Fibroblast of skin of back (primary cell): ENCODE measurements at places on chromosomes 12 and 14.
A peak's percentile ranks its signal among the peaks of the same experiment; 100 is the strongest.

- DNase-seq, result peak; percentile 69
Observed at GRCh38 chr14:103527408-103528145, 1.4 kb upstream of the TRMT61A start.

DNA sequence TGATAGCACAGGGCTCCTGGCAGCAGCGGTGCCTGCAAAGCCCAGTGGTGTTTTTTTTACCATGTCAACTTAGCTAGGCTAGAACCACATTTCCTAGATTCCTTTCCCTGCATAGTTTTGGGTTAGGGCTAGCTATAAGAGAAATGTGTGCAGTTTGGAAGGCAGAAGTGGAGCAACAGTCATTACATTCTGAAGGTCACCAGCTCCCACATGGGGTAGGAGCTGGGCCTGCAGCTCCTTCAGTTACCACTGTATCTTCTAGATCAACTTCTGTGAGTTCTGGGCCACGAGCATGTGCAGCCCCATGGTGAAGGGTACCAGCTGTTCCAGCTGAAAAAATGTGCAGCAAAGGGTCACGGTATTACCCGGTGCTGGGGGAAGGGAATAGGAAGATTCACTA, 2.3 kb upstream of the SLC25A3 start:
- no peak for DNase-seq

GRCh38 chr12:4506430-4506829, 32.3 kb upstream of the RAD51AP1 start:
- DNase-seq, result no peak

DNA sequence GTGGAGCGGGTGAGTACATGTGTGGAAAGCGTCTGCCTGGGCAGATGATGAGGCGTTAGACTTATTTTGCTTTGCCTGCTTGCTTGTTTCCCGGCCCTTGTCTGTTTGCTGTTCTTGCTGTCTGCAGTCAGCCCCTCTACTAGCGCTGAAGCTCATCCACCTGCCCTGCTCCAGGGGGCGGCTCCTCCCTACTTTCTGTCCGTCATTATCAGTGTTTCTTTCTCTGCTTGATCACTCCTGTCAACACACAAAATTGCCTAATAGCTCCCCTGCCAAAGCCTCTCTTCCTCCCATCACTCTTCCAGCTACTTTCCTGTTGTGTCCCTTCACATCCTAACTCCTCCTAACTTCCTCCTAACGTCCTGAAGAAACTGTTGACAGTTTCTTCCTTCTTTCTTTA, 34.9 kb upstream of the GALNT8 start:
- DNase-seq, result no peak

GRCh38 chr12:24911271-24911791, 37.6 kb downstream of the BCAT1 start:
- DNase-seq, result peak; percentile 96

- DNase-seq, result no peak
Observed at GRCh38 chr14:77892381-77892871, 92.5 kb downstream of the ADCK1 start.

DNA sequence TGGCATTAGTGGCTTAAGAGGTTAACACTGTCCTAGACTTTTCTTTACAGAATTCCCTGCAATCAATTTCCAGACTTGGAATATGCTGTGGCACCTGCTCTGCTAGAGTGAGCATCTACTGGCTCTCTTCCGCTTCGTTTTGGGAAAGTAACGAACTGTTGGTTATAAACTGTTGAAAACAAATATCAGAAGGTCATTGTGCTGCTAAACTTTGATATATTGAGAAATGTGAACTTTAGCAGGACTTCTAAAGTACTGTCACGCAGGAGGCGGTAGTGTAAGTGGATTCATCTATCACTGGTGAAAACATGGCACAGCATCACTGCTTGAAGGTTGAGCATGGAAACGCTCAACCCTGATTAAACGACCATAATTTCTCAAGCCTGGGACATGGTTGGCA, 348.9 kb downstream of the FLRT2 start:
- DNase-seq, result no peak

- DNase-seq, result peak; percentile 33
Observed at GRCh38 chr12:64390275-64390851, at the start of gene C12orf56. C12orf56 (minus strand) TSS chr12:64390758; CDS start chr12:64390565, 193 bp downstream.

- no peak for DNase-seq
Observed at GRCh38 chr12:28232211-28232928, 42.1 kb downstream of the CCDC91 start.

- peak; percentile 88 for DNase-seq
Observed at GRCh38 chr12:6927379-6928021, at the start of gene ATN1. ATN1 (plus strand) TSS chr12:6927959; CDS start chr12:6934002, 6,043 bp downstream.

- DNase-seq, result no peak
Observed at GRCh38 chr12:68236421-68237059, 10.9 kb upstream of the IL26 start.

DNA sequence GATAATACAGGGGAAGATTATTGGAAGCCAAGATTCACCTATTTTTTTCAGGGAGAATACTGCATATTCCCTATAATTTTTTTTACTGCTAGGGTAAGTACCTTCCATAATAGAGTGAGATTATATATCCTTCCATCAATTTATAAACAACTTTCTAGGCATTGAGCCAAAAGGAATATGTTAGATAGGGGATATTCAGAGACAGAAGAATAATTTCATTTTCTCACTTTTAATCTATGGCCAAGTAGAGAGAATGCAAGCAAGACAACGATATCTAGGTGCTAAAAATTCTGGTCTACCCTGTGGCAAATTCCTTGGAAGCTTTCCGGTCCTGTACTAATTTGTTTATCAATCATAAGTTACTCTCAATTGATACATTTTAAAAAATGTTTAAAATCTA, 69.7 kb upstream of the STAC3 start:
- DNase-seq, result no peak

DNA sequence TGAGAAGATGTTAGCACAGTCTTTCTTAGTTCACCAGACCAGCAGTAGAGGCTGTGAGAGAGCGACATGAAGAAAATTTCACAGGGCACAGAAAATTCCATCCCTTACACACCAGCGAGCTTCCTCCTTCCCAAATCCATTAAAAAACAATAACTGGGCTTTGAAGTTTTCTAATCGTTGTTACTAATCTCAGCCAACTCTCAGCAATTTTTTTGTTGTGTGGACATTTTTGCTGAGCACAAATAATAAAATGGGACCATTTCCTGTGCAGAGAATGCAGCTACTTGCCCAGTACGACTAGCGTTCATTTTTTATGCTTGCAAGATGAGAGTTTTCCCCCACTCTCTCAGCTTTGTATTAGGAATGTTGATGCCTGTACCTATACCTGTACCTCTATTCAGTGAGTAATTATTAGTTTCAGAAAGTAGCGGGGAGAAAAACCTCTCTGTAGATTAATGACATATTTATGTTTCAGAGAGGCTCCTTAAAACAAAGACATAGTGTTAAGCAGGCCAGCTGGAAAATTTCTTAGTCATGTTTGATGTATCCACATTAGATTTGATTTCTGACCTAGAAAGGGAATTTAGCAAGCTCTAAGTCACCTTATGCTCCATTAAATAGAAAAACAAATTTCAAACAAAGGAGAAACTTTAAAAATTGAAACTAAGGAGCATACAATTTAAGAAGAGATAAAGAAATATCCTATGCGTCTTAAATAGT, 146.5 kb downstream of the SRGAP1 start:
- DNase-seq, result no peak

- no peak for DNase-seq
Observed at GRCh38 chr14:103539056-103539825, 10.2 kb downstream of the TRMT61A start.

GRCh38 chr12:12671850-12672660, 23.9 kb downstream of the GPR19 start:
- peak; percentile 76 for DNase-seq

DNA sequence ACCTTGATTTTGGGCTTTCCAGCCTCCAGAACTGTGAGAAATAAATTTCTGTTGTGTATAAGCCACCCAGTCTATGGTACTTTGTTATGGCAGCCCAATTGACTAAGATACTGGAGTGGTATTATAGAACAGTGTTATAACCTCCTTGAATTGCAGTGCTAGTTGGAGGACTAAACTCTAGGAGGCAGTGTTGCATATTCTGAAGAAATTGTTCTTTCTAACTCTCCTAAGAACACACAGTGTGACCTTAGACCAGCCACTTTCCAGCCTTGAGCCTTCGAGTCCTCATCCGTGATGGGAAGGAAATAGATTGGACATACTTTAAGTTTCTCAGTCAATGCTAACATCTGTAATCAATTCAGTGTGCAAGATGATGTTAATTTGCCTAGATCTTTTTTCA, 22.4 kb upstream of the LRRC10 start:
- no peak for DNase-seq

DNA sequence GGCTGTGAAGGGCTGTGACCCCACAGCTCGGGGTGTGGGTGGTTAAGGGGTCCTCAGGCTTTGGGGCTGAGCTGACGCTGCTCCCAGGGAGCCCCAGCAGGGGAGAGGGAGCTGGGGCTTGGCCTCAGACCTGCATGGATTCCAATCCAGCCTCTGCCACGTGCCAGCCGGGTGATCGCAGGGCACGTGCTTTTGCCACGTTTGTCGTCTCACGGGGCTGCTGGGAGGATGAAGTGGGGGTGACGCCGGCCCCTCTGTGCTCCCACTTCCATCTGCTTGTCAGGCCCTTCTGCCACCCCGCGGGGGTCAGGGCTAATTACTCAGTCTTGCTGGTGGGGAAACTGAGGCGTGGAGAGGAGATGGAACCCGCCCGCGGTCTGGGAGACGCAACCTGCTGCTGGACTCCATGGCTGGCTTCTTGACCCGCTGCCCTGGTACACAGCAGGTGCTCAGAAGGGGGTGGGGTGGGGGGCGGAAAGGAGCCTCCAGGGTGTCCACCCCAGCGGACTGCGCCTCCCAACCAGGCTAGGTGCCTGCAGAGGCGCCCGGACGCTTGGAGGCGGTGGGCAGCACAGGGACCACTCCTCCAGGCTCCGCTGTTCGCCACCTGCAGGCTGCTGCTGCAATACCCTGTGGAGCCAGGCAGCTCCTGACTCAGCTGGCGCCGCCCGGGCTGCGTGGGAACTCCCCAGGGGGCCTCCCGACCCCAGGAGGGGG, 36.4 kb upstream of the PRIMA1 start:
- no peak for DNase-seq

DNA sequence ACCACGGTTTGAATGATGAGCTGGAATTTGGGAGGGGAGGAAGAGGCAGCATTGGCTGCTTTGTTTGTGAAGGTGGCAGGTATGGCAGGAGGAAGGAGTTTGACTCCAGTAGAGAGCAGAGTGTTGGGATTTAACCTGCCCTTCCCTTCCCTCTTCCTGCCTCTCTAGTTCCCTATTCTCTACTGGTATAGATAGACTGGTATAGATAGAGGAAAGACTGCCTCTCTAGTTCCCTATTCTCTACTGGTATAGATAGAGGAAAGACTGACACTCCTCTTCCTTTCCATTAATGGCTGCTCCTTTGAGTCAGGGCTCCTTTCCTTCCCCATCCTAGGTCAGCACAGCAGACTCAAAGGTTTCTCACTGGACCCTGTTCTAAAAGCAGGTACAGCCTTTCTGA, 8.4 kb upstream of the SYCP3 start:
- no peak for DNase-seq

- DNase-seq, result no peak
Observed at GRCh38 chr12:130322263-130322662, 15.4 kb upstream of the PIWIL1 start.

DNA sequence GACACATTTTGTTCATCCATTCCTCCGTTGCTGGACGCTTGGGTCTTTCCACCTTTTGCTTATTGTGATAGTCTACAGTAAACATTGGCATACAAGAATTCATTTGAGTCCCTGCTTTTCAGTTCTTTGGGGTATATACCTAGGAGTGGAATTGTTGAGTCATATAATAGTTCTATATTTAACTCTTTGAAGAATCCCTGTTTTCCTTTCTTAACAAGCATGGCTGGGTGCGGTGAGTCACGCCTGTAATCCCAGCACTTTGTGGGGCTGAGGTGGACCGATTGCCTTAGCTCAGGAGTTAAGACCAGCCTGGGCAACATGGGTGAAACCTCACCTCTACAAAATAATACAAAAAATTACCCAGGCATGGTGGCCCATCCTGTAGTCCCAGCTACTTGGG, 75.4 kb downstream of the CCDC92 start:
- peak; percentile 86 for DNase-seq

GRCh38 chr14:84432676-84433075, 1097.3 kb upstream of the FLRT2 start:
- peak; percentile 50 for DNase-seq

- no peak for DNase-seq
Observed at GRCh38 chr14:23356662-23357061, 4.0 kb upstream of the SLC22A17 start.

DNA sequence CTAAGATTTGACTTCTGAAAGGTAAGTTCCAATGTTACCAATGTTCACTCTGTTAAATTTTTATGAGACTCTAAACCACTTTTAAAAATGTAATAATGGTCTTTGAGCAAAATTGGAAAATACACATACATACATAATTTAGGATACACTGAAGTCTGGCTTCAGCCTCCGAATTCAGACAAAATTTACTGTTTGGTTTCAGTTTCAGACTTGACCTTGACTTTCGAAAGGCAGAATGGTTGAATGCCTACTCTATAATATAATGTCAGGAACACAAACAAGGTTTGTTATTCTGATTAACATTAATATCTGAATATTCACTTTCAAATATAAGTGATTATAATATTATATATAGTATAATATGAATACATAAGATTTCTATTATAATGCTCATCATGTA, 74.1 kb upstream of the KRAS start:
- DNase-seq, result no peak

DNA sequence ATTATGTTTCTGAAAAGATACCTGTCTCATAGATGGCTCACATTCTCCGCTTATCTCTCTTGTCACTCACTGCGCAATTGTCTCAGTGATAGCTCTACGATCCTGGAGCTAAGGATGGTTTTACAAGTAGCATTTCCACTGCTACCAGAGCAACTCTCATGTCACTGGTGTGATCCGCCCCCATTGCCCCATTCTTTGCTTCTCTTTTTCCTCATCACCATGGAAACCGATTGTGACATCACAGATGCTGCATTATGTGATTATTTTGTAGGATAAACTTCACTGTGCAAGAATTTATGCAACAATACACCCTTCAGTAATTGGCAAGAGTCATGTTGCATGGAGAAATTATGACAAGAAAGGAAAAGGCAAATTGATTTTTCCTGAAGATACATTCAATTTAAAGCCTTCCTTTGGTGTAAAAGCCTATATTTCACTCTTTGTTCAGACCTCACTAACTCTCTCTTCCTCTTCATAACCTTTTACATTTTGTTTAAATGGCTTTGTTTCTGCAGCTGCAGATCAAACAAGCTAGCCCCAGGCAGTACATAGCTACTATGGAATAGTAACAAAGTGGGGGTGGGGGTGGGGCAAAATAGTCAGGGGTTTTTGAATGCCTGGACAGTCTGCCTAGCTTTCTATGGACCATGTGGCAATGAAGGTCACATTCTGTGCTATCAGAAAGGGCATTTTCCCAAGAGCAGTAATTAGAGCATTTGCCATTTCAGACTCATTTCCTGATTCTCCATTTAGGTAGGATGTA, 539.8 kb downstream of the NRXN3 start:
- no peak for DNase-seq
